ENCODE measurements at places on chromosomes 12 and 14.

GRCh38 chr14:80425686-80426085, 214.4 kb upstream of the DIO2 start:
- DNase-seq = no peak

DNA sequence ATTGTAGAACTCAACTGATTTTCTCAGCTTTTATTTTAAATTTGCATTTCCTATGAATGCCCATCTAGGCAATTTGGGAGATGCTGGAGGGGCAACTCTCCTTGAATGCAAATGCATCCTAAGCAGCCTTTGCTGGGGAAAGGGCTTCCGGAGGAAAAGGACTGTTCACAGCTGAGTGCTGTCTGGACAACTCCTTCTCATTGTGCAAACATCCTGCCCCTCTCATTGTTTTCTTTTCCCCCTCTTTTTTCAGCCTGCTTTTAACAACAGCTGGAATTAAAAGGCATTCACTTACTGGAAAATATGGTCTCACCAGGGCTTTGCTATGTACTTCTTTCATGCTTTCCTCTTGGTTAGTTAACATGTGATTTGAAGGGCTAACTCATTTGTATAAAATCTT, 397.8 kb downstream of the FUT8 start:
- no peak for DNase-seq

GRCh38 chr12:130014485-130014807, 110.6 kb upstream of the TMEM132D start:
- no peak for DNase-seq

DNA sequence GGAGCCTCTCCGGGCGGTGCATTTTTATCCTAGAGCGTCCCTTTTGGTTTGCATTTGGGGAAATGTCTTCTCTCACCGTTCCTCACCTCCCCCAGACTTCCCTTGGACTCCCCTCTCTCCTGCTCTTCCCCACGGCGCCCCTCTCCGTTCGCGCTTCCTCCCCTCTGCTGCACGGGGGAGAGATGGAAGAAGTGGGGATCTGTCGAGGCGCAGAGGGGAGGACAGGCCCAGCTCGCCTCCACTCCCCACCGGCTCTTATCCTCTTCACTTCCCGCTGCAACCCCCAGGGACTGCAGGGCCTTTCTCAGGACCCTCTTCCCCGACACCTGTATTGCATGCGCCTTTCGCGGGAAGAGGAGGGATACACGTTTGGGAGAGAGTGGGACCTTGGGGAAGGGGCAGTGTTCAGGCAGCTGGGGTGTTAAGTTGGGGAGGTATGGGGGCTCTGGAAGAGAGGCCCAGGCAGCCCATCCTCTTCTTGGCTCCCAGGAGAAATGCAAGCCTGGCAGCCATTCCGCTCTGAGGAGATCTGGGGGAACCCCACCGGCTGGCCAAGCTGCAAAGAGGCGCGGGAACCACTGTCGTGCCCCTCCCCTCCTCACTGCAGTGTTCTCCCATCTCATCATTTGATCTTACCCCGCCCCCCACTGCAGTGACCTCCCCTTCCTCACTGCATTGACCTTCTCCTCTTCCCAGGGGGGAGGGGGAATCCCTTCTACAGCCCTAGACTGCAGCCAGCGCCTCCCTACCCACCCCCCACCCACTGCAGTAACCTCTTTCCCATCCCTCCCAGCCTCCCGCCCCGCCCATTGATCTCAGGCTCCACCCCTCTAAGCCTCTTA, 788 bp downstream of the ENO2 start:
- DNase-seq = no peak

DNA sequence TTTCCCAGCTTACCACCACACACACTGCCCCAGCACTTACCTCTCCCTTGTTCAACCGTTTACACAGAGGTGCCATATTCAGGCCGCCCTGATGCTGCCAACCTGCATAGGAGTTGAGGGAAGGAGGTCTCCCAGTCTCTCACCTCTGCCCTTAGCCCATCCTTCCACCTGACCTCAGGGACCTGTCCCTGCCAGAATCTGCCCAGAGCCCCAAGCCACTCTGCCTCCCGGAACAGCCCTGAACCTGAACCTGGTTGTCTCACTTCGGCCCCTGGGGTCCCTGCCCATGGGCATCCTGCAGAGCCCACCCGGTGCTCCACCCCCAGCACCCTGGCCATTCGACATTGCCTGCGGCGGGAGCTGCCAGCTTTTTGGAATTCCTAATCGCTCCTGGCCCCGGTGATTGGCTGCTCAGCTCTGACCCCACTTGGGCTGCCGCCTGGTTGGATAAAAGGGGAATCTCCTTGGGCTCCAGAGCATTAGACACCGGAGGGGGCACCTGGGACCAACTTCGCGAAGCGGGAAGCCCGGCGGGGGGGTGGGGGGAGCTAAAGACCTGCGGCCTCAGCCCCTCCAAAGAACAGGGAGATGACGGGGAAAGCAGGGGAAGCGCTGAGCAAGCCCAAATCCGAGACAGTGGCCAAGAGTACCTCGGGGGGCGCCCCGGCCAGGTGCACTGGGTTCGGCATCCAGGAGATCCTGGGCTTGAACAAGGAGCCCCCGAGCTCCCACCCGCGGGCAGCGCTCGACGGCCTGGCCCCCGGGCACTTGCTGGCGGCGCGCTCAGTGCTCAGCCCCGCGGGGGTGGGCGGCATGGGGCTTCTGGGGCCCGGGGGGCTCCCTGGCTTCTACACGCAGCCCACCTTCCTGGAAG, at the start of gene VSX2:
VSX2 (plus strand) TSS at position 476 of the 874 bp plus-strand sequence; CDS start at position 589, 113 bp downstream.
- DNase-seq = no peak

DNA sequence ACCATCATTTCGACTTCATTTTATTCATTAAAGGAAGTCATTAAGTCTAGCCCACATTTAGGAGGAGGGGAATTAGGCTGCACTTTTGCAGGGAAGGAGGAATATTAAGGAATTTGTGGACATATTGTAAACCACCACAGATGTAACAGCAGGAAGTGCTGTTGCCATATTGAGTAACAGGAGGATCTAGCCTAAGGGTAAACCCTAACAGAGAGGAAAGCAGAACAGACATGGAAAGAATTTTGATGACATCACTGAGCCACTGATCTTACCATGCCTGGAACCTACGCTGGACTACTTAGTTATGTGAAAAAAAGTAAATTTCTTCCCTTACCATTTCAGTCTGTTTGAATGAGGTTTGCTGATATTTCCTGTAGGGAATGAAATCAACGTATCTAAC, 100.7 kb upstream of the ATF7IP start:
- DNase-seq = no peak

GRCh38 chr12:14390870-14391530, 25.5 kb downstream of the ATF7IP start:
- DNase-seq = no peak

DNA sequence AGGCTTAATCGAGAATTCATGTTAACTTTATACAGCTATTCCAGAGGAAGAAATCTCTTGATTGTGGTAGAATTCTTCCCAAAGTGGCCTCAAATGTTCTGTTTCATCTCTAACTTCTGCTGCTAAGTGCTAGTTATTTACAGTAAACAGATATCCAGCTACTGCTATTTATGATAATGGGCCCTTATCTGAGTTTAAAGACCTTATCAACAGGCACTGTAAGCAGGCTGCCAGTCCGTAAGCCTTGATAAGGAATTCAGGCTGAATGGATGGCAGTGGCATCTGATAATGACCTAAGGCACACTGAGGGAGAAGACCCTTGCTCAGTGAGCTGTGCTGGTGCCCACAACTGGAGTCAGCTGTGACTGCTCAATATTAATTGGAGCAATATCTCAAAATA, 59.0 kb downstream of the PAX9 start:
- no peak for DNase-seq

- DNase-seq = no peak
Measured at GRCh38 chr14:29301571-29301970, 535.0 kb downstream of the FOXG1 start.
